Right lung (tissue), 10 donors: ENCODE measurements at places on chromosomes 5 and 9. TPM values are rescaled to one million over a fixed set of nuclear protein-coding genes. Genes with fewer than 3 reads are reported as not detected.
A peak's percentile ranks its signal among the peaks of the same experiment; 100 is the strongest.

DNA sequence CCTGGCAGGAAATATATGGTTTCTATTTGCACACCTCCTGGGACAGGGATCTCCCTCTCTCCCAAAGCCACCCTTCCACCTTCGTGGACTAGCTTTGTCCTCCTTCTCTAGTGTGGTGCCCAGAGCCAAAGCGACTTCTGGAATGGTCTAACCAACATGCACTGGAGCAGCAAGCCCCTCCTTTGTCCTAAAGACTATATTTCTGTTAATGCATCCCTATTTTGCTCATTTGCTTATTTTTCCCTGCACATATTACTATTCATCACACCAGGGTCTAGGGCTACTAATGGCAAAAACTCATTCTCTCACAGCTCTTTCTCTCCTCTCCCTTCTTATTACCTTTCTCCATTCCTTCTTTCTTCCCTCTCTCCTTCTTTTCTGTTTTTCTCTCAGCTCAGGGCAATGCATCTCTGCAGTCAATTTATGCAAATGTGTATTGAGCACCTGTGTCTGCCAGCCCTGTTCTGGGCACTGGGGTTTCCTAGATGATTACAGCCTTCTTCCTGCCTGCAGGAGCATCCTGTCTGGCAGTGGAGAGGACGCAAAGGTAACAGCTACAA is 2.8 kb upstream of the NEURL1B start:
- no peak for DNase-seq

DNA sequence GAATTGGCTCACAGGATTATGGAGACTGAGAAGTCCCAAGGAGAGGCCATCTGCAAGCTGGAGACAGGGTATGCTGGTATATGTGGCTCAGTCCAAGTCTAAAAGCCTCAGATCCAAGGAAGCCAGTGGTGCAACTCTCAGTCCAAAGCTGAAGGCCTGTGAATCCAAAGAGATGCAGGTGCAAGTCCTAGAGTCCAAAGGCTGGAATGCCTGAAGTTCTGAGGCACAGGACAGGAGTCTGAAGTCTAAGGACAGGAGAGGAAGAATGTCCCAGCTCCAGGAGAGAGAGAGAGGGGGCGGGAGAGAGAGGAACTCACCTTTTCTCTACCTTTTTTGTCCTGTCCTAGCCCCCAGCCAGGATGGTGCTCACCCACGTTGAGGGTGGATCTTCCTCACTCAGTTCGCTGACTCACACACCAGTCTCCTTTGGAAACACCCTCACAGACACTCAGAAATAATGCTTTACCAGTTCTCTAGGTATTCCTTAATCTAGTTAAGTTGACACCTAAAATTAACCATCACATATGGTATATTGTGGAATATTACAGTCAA is 49.6 kb downstream of the KCNN2 start:
- no peak for DNase-seq

- DNase-seq: no peak
Measured at GRCh38 chr9:129081388-129081904, 535 bp downstream of the DOLPP1 start.

DNA sequence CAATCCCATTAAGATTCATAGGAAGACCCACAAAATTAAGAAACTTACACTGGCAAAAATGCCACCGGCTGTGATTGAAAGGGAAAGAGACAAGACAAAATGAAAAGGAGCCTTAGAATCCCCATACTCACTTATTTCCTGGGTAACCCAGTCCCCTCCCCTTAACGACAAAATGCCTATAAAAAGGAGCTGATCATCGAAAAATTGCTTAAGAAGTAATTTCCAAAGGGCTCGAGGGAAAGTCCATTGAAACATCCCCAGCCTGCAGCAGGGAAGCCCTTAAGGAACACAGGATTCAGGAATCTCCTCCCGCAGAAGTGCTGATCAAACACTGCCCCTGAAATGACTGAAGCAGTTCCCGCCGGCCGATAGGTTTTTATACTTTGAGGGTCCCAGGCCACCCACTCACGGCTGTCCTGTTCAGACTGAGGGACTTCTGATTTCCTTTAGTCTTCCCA is 677 bp upstream of the ZNF79 start:
- no peak for DNase-seq

DNA sequence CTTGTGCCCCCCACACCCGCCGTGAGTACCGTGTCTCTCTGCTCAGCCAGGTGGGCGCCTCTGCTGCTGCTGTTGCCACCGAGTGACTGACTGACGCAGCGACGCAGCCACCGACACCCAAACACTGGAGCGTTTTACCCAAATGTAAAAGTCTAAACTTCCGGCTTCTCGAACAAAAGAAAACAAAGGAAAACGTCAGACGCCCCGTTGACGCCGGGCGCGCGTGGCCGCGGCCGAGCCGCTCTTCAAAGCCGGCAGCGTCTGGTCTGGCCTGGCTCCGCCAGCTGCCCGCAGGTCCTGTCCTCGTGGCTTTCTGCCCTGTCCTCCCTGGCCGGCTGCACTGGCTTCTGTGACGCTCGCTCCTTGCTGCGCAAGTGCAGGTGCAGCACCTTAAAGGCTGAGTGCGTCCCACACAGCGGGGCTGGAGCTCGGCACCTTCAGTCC is 41.4 kb upstream of the CLPTM1L start:
- peak; percentile 44 for DNase-seq

- no peak for DNase-seq
Measured at GRCh38 chr9:120859361-120859760, 16.6 kb upstream of the PSMD5 start.

GRCh38 chr5:141914199-141914743 is 9.4 kb upstream of the DELE1 start:
- DNase-seq: peak; percentile 23

GRCh38 chr9:134210908-134211810 is 46.8 kb upstream of the RNU6ATAC start:
- DNase-seq: no peak

Gene SHC3
- 11.1 TPM for polyA plus RNA-seq

- DNase-seq: no peak
Measured at GRCh38 chr5:52894451-52894850, 94.7 kb upstream of the ITGA2 start.

Gene SLC6A7
- 0.05 TPM for polyA plus RNA-seq

DNA sequence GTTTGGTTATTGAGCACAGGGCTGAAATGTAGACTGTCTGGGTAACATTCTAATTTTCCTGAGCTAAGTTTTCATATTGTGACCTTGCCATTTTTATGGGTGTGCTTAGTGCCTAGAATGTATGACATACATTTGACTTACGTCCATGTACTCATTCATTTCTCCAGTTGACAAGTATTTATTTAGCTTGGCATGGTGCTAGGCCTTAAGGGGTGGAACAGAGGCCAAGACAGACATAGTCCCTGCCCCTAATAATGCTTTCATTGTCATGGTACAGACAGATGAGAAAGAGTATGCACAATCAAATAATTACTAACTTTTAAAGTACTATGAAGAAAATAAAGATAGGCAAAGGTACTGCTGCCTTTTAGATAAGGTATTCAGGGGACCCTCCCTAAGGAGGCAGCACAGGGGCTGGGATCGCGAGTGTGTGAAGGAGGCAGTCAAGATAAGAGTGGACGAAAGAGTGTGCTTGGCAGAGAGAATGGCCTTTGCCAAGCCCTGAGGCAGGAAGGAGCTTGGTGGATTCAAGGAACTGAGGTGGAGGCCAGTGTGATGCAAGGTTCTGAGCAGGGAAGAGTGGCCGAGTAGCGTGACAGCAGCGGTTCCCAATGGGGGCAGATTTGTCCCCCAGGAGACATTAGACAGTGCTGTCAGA is 128.0 kb downstream of the PIP5K1B start:
- DNase-seq: no peak

DNA sequence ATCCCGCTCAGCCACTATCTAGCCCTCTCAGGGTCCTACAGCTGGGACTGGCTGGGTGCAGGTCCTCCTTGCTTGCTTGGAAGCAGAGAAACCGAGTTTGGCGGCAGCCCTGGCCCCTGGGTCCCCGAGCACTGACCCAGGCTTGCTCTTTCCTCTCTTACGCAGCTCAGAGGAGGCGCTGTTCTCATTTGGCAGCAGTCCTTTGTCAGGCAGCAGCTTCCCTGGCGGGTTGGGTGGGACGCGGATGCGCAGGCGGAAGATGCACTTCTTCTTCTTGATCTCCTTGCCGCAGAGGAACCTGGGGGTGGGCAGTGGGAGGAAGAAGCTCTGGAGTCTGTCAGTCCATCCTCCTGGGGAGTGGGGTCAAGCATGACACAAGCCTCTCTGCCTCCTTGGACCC is 14.5 kb downstream of the PHF19 start:
- DNase-seq: no peak

DNA sequence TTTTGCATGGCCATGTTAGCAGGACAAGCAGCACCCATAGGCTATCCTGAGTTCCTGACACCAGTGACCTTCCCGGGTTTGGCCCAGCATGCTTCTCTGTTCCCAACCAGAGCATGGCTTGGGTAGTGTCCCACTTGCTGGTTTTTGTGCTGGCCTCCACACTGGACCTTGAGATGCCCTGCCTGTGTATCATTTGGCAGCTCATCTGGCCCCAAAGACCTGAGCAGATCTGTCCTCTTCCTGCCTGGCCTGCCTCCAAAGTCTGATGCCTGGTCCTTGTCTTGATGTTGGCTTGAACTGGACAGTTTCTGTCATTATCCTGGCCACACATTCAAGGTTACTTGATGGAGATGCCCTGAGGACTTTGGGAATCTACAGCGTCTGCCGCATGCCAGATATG is 590.7 kb upstream of the KLF4 start:
- no peak for DNase-seq

GRCh38 chr9:22141908-22142307 is 132.8 kb upstream of the CDKN2B start:
- DNase-seq: no peak

DNA sequence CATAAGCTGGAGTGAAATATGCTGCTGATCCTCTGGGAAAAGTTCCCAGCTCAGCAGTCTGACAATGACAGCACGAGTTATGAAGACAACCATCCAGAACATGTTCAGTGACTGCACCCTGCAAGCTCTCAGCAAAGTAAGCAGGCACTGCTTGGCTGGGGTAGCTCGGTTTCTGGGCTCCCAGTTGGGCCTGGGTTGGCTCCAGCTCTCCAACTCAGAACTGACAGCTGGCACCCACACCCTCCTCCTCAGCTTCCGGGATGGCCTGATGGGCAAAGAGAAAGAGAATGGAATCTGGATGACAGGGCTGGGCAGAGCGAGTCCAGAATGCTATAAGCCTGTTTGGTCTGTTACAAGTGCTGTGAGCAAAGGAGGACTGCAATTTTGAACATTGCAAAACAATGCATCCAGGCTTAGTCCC is 185.0 kb downstream of the CSNK1G3 start:
- DNase-seq: no peak

Gene TCF7
- 18.9 TPM for polyA plus RNA-seq

Gene PRSS3
- polyA plus RNA-seq: 0.63 TPM

- DNase-seq: no peak
Measured at GRCh38 chr5:35115920-35116319, 68.2 kb upstream of the AGXT2 start.

DNA sequence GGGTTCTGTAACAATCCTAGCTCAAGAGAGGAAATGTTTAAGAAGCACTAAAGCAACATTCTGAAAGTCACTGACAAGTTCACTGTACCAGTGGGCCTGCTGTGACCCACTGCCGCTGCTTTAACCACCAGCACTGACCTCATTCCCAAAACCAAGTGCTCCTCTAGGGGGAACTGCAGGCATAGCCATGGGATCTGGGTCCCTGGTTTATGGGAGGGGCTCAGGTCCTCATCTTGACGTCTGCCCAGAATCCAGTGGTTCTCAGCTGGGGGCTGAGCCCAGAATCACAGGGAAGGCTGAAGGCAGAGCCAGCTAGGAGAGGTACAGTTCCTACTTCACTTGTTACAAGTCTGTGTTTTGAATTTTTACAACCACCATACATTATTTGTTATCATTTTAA is 36.1 kb upstream of the SLC2A8 start:
- no peak for DNase-seq

DNA sequence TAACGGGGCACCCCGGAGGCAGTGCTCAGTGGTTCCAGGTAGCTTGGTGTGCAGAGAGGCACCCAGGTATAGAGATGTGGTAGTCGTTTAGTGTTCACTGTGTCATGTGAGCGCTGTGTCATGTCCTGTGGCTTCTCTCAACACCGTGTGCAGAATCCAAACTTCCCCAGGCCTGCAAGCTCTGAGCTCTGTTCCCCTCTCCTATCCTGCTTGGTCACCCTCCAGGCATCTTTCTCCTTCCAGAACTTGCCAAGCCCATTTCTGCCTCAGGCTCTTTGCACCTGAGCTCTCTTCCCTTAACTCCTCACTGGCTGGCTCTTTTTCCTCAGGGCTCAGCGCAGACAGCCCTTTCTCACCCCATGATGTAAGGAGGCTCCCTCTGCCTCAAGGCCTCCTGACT is 64.8 kb downstream of the CARTPT start:
- DNase-seq: no peak

DNA sequence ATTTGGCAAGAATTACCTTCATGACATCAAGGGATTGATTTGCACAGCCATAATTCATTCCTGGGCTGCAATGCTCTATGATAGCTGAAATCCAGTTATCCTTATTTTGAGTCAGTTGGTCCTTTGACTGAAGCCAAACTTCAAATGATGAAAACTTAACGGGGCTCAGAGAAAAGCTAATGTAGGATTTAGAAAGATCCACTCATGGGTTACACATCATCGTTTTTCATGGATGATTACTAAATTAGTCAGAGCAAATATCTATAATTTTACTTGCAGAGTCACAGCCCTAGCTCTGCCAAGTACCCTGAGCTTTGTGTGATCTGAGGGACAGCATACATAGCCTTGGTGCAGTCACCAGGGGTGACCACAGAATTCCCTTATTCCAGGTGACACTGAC is 27.3 kb upstream of the MUSK start:
- DNase-seq: no peak

- DNase-seq: no peak
Measured at GRCh38 chr9:389758-390157, 175.1 kb downstream of the DOCK8 start.

- DNase-seq: no peak
Measured at GRCh38 chr5:174601946-174602345, 122.4 kb upstream of the MSX2 start.

GRCh38 chr9:18114559-18115475 is 359.1 kb upstream of the ADAMTSL1 start:
- DNase-seq: no peak

DNA sequence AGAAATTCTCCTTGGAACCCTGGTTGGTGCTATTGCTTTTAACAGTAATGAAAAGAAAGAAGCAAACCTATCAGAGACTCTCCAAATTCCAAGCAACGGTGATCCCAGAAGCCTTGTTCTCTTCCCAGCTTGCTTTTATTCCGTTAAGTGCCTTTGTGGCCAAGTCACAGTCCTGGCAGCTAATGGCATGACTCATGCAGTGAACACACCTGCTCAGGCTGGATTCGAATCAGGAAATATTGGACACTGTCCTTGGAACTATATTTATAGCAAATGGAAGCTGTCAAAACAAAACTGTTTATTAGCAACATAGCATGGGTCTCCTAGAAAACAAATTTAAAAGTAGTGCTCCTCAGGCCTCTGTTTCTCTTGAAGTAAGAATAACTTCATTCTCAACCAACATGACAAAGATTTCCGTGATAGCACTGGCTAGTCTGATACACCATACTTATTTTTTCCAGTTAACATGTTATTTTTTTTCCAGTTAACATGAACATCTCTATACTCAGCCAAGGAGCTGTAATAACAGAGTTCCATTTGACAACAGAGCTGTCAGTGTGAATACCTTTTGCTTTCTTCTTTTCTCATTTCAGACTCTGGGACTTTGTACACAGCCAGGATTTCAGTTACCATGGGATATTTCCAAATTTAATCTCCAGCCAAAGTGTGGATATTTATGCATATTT is 502.4 kb downstream of the GADD45G start:
- peak; percentile 44 for DNase-seq

Gene PCDHGA10
- 4.3 TPM for polyA plus RNA-seq
